ENCODE measurements at places on chromosomes 5 and 9.

GRCh38 chr9:37925786-37926736 is 22.1 kb upstream of the SLC25A51 start:
- DNase-seq: no peak

DNA sequence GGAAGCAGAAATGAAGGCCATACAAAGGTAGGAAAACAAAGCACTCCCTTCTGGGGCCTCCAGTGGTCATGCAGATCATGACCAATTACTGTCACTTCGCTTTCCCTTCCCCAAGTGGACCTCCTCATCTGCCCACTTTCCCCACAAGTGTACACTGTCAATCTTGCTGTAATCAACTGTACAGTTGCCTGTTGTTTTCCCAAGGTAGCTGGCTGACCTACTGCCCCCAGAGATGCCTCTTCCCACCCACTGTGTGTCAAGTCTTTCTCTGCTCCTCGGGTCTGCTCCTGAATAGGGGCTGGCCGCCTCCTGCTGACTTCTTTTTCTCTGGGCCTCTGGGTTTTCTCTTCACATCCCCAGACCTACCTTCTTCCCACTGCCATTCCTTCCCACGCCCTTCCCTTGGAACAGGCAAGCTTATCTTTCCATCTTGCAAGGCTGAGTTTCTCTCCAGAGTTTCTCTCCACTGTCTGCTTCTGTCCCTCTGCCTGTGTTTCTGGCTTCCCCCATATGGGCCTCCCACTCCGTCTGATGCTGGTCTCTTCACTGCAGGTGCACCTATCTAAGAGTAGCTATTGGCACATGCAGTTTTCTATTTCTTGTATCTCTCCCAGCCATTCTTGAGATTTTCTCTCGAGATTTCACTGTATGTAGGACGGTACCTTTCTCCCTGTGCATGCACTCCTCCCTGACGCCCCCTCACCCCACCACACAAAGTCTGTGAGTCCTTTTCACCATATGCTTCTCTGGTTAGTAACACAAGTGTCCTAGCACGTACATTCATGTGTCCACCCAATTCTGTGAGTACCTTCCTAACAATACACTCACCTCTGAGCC is 2.4 kb downstream of the ELL2 start:
- peak; percentile 30 for DNase-seq

GRCh38 chr9:20594608-20595007 is 27.7 kb downstream of the MLLT3 start:
- no peak for DNase-seq

GRCh38 chr5:178196986-178197385 is 7.3 kb upstream of the HNRNPAB start:
- no peak for DNase-seq

- no peak for DNase-seq
These were observed 473.0 kb downstream of the ZSWIM6 start for GRCh38 chr5:61805101-61805500.

GRCh38 chr9:111463048-111463447 is 21.1 kb downstream of the ECPAS start:
- DNase-seq: no peak

DNA sequence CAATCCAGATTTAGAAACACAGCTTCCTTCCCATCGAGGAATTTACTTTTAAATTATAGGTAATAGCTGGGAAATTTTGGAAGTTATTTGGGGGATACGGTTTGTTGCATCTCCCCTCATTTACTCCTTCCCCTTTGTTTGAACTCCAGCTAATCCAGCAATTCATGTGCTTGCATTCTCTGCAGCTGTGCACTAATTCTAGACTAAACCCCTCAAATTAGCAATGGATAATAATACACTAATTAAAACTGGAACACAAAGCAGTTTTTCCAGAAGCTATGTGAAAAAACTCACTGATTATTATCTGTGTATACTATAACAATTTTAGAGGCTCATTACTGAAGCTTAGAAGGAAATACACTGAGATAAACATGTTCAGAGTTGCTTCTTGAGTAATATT is 751.2 kb upstream of the ZNF608 start:
- DNase-seq: no peak

GRCh38 chr5:41637869-41638268 is 127.5 kb upstream of the PLCXD3 start:
- DNase-seq: no peak

DNA sequence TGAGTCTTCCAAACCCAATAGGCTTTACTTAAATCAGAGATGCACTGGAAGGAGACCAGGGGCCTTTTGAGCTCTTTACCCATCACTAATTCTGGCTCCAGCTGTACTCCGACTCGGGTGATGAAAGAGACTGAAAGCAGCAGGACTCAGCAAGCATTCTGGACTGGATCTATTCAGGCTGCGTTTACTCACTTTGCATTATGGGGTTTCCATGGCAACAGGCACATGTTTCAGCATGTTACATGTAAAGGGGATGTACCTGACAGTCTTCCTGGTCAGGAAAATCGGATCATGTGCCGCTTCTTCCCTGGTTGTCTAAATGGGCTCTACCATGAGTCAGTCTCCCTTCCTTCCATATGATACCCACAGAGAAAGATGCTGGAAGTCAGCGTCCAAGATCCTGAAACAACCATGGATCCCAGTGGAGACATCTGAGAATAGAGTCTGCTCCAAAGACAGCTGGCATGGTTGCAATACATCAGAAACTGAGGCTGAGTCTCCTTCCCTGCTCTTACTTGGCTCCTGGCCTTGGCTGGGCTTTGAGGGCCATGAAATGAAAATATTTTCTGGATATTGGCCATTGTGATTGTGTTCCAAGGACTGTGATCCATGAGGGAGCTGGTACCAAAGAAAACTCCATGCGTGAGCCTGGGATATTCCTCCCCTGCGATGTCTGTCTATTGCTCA is 102.5 kb upstream of the TNC start:
- DNase-seq: peak; percentile 8

GRCh38 chr5:119529811-119530210 is 77.5 kb downstream of the HSD17B4 start:
- no peak for DNase-seq

GRCh38 chr5:159067201-159067600 is 32.5 kb downstream of the EBF1 start:
- no peak for DNase-seq

DNA sequence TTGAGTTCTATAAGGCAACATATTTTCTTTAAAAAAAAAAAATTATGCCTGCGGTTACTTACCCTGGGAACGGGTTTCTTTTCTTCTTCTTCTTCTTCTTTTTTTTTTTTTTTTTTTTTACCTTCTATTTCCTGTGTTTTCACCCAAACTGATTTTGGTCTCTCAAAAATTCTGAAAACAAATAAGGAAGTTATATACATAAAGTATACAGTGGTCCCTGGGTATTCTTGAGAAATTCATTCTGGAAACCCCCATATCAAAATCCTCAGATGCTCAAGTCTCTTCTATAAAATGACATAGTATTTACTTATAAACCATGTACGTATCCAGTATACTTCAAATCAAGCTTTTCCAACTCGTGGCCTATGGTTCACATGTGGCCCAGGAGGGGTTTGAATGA is 326.7 kb downstream of the MAT2B start:
- no peak for DNase-seq

- no peak for DNase-seq
These were observed 28.1 kb downstream of the SLIT3 start for GRCh38 chr5:169272731-169273427.

GRCh38 chr5:57193757-57194413 is 20.0 kb downstream of the GPBP1 start:
- DNase-seq: no peak

- DNase-seq: no peak
These were observed 53.0 kb downstream of the PSD2 start for GRCh38 chr5:139848508-139849100.

DNA sequence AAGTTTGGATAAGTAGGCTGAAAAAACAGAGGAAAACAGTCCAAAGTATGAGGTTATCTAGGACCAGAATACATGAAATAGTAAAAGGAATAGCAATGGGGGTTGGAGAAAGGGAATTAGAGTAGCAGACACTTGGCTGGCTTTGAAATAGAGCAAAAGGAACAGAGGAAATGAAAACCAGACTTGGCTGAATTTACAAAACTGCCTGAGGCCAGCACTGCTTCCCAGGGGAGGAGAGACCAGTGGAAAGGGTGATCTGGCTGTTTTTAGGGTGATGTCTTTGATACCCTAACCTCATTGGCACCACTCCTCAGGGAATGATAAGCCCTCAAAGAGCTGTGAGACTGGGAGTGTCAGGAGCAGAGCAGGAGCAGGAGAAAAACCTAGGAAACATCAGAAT is 413.4 kb upstream of the SLC30A5 start:
- DNase-seq: no peak

GRCh38 chr5:90473396-90474234 is 956 bp downstream of the MBLAC2 start:
- DNase-seq: peak; percentile 21

- DNase-seq: no peak
These were observed 193.4 kb upstream of the WWC1 start for GRCh38 chr5:168097876-168098653.

DNA sequence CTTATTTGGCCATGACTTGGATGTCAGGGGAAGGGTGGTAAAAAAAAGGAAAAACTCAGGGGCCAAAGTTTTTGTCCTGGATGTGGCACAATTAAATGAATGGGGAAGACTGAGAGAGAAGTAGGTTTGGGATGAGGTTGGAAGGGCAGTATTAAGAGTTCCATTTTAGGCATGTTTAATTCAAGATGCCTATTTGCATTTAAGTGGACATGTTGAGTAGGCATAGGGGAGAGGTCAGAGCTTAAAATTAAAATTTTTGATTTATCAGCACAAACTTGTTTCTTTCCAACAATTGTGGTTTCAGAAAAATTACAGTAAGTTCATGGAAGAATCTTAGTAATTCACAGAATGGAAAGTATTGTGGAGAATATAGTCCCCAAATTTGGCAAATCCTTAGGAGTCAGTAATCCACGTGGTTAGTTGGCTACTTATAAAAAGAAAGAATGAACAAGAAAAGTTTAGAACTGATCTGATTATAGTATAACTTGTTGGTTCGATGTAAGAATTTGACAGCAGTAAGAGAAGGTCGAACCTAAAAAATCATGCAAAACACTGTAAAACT is 265.9 kb downstream of the SAXO1 start:
- no peak for DNase-seq
